ENCODE measurements at places on chromosomes 2 and 18.

- DNase-seq: no peak
Observed at GRCh38 chr2:236973343-236973980, 112.2 kb upstream of the COPS8 start.

- no peak for DNase-seq
Observed at GRCh38 chr2:12918138-12918834, 201.6 kb downstream of the TRIB2 start.

DNA sequence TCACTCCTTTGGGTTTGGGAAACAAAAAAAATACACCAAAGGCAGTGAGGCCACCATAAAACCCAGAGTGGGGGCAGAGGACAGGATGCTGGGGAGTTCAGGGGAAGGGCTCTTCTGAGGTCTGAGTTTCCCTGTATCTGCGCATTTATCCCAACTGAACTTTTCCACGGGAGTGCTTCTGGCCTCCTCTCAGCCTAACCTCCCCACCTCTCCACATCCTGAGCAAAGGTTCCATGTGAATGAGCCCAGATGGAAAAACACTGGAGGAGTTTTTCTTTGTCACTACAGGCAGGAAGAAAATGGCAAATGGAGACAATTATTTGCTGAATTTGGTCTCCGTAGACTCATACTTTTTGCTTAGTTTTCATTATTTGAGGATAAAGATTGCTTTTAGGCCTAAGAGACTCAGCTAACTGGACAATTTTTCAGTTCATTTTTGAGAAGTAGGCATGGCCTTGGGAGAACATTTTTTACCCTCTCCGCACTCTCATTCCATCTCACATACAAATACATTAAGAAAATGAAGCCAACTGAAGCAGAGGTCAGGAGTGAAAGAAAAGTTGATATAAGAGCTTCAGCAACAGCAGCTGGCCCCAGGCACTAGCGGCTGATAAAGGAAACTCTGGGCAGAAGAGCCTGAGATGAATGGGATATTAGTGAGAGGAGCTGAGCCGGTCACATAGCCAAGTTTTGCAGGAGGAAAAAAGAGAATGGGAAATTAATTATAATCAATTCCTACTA lies 82.6 kb upstream of the CYP1B1 start:
- DNase-seq: no peak

GRCh38 chr2:66441581-66442320 lies 6.8 kb downstream of the MEIS1 start:
- DNase-seq: no peak

DNA sequence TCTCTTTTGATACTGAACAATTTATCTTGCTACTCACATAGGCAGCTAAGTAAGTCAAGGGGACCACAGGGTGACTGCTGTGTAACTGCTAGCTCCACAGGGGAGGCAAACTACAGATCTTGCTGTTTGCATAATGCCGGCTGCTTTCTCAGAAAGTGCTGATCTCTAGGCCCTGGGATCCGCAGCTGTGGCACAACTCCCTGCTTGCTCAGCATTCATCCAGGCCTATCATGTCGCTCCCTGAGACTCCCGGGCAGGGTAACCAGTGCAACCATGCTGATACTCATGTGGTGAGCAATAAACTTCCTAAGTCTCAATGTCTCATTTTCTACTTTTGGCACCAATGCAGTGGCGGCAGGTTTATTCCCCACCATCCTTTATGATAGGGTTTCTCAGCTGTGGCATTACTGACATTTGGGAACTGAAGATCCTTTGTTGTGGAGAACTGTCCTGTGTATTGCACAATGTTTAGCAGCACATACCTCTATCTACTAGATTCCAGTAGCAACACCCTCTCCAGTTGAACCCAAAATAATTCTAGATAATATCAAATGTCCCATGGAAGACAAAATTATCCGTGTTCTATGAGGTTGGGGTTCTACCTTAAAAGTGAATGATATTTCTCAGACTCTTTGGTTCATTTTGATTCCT lies 1101.3 kb downstream of the LRP1B start:
- no peak for DNase-seq

Data from globus pallidus (tissue), 1 donor.